Skin of body (tissue), 3 donors: ENCODE measurements at places on chromosomes 4 and X. TPM values are rescaled to one million over a fixed set of nuclear protein-coding genes. Genes with fewer than 3 reads are reported as not detected.
A peak's percentile ranks its signal among the peaks of the same experiment; 100 is the strongest.

Gene CFAP299
- total RNA-seq: not detected

Gene HNRNPD
- 121 TPM for total RNA-seq

Gene SPANXA2
- not detected for total RNA-seq

Gene WDFY3
- 109 TPM for total RNA-seq

Gene IL3RA
- total RNA-seq: 5.7 TPM

Gene MAGEC3
- not detected for total RNA-seq

Gene CT45A10
- total RNA-seq: not detected

Gene UGT2A1
- total RNA-seq: 2.6 TPM

Gene TSPAN7
- 9.8 TPM for total RNA-seq

Gene RPS6KA6
- total RNA-seq: 6.5 TPM

Gene CDKL2
- total RNA-seq: 0.49 TPM

Gene MPP1
- 34.6 TPM for total RNA-seq

Gene MEPE
- not detected for total RNA-seq

Gene ZBTB33
- total RNA-seq: 19.3 TPM

Gene AR
- 7.5 TPM for total RNA-seq

- no peak for DNase-seq
Observed at GRCh38 chr4:950136-951020, 18.1 kb downstream of the TMEM175 start.

DNA sequence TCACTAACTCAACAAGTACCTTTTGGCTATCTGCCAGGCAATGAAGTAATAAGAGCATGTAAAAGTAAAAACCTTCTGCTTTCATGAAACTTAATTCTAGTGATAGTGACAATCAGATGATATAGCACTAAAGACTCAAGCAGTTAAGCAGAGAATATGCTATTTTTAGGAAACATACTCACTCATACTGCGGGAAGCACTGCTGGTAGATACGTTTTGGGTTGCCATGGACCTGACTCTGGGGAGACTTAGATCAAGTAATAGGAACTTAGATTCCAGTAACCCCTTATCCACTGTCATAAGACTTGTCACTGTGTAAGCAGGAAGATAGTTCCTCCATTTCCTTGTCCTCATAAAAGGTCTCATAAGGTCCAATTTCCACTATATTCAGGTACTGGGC lies 386.3 kb downstream of the DMD start:
- DNase-seq: no peak

GRCh38 chr4:149735796-149736195 lies 79.8 kb downstream of the IQCM start:
- DNase-seq: no peak

GRCh38 chrX:152202886-152203285 lies 64.5 kb upstream of the MAGEA10 start:
- no peak for DNase-seq

- DNase-seq: no peak
Observed at GRCh38 chr4:5079581-5079980, 28.3 kb downstream of the STK32B start.

- no peak for DNase-seq
Observed at GRCh38 chr4:145760176-145760575, 80.2 kb downstream of the C4orf51 start.

DNA sequence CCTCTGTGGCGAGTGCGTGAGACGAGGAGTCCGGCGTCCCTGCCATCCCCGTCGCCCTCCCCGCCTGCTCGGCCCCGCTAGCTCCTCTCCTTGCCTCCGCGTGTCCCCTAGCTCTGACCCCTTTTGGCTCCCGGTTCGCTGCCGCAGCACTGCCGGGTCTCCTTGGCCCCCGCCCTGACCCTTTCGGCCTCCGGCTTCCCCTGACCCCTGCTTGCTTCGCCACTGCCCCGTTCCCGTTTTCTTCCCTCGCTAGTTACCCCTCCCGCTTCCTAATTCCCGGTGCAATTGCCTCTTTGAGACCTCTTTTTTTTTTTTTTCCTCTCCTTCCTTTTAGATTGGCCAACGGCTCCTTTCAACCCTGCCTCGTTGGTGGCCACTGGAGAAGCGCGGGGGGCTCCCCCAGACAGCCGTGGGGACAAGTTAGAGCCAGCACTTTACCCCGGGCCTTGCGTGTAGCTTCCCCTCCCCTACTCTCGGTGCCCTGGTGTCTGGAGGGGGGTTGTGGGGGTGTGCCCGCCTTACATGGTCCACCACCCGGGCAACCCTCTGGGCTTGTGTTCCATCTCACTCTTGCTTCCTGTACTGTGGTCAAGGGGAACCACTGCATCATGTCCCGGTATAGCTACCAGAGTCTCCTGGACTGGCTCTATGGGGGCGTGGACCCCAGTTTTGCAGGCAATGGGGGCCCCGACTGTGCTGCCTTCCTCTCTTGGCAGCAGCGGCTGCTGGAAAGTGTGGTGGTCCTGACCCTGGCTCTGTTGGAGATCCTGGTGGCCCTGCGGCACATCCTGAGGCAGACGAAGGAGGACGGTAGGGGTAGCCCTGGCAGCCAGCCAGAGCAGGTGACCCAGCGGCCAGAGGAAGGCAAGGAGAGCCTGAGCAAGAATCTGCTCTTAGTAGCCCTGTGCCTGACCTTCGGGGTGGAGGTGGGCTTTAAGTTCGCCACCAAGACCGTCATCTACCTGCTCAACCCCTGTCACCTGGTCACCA lies 548 bp downstream of the TMEM164 start:
- no peak for DNase-seq

DNA sequence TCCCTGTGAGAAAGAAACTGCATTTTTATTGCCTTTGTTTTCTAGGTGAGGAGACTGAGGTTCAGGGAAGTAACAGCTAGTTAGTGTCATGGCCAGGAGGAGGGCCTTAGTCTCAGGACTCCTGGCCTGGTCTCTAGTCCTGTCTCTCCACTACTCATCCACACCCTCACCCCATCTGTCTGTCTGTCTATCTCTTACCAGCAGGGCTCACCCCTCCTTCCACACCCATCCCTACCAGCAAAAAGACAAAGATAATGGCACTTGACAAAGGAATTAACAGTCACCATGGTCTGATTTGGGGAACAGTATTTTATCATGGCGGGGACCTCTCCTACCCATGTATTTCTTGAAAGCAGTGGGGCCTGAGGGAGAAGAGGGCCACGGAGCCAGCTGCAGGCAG lies 125.8 kb downstream of the REPS2 start:
- no peak for DNase-seq

- no peak for DNase-seq
Observed at GRCh38 chr4:164906368-164906767, 29.4 kb downstream of the APELA start.

DNA sequence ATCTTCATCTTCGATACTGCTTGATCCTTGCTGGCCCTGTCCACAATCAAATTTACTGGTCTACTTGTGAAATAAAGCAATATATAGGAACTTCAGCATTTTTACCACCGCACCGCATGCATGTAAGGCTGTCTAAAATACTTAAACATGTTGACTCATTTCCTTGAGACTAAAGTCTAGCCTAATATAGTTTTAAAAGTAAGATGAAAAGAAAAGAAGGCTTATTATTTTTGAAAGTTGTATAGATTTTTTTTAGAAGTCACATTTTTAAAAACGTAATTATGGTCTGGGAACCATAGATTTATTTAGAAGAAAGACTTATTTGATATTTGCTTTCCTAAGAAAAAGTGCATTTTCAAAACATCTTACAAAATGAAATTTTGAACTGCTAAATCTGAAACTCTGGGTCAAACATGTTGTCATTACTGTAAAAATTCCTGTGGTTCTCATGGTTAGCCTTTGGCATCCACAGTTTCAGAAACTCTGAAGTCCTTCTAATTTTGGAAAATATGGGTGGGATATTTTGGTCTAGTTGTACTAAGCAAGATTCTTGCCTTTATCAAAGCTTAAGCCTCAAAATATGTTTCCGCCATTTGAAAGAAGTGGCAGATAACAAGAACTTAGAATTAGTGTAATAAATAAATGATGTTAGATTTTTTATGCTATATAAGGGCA lies 423.5 kb upstream of the CTSO start:
- DNase-seq: no peak

- DNase-seq: no peak
Observed at GRCh38 chr4:7858498-7858897, 81.2 kb downstream of the AFAP1 start.

DNA sequence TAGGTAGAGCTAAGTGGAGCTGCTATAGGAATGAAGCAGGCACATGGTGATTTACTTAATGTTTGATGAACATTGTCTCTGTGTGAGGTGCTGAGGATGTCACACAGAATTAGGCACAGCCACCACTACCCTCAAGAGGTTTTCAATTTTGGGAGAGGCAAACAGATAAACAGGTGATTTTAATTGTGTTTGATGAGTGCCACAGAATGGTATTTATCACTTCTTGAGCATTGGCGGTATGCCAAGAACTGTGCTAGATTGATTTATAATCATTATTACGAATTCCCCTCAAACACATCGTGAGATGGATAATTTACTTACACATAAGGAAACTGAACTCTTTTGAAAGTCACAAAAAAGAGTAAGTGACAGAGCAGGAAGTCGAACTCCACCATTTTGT lies 74.8 kb downstream of the FREM3 start:
- no peak for DNase-seq

DNA sequence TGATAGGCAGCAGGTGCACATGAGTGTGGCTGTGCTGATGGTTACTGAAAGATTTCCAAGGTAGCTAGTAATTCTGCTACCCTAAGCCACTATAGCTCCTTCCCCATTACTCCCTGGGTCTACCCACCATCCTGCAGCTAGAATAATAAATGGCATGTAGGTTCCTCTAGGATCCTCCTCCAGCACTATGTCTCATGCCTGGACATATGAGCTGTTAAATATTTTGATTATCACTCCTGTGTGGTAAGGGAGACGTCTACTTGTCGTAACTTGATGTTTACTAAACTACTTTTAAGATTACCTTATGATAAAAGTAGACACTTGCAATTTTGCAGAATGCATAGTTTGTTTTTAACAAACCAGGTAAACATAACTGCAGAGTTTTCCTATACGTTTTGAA lies 35.5 kb downstream of the TET2 start:
- no peak for DNase-seq

GRCh38 chr4:28621591-28621990 lies 1761.0 kb downstream of the STIM2 start:
- DNase-seq: no peak

GRCh38 chr4:10107111-10108091 lies 9.2 kb downstream of the WDR1 start:
- DNase-seq: no peak

GRCh38 chr4:177759729-177760128 lies 317.5 kb upstream of the AGA start:
- DNase-seq: no peak

GRCh38 chr4:158410272-158410671 lies 111.4 kb upstream of the RXFP1 start:
- DNase-seq: no peak

GRCh38 chr4:64940698-64941097 lies 531.4 kb upstream of the TECRL start:
- DNase-seq: no peak

DNA sequence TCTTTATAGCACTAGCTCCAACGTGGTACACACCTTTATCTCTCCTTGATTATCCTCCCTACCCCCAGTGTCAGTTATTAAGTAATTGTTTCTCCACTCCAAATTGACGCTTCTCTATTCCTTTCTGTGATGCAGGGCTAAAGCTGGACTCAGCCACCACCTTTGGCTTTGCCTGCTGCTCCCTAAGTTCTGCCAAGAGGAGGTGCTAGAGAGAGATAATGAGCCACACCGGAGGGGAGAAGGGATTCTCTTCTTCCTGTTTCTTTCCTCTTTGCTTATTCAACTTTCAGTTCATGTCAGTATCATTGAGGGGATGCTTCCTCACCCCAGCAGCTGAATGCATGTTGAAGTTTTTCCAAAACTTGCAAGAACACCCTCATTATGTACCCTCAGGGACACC lies 176.5 kb downstream of the GBA3 start:
- DNase-seq: no peak

DNA sequence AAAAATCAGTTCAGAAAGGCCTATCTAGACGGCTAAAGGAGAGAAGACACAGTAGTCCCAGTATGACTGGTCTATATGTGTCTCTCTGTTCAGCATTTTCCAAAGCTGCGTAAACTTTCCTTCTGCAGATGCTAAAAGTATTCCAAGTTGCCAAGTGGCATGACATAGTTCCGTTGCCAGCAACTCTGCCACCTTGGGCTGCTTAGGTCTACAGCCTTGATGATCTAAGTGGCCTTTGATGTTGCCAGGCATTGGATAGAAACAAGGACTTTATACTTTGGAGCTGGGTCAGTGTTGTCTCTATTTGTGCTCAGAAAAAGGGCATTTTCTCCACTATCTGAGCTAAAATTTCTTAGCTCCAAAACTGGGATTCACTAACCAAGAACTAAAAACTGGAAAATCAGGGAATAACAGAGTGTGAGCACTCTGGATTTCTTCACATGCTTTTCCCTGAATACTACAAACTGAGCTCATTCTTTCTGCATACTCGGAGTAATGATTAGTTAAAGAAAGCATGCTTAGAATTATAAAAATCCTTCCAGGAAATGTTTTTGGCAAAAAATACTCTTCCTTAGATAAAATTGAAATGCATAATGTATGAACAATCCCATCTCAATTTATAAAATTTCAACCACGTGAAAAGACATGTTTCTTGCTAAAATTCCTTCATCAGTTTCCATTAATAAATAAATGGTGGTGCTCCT lies 191.4 kb downstream of the ADAMTS3 start:
- no peak for DNase-seq

- no peak for DNase-seq
Observed at GRCh38 chrX:50721764-50722521, 92.1 kb downstream of the SHROOM4 start.

DNA sequence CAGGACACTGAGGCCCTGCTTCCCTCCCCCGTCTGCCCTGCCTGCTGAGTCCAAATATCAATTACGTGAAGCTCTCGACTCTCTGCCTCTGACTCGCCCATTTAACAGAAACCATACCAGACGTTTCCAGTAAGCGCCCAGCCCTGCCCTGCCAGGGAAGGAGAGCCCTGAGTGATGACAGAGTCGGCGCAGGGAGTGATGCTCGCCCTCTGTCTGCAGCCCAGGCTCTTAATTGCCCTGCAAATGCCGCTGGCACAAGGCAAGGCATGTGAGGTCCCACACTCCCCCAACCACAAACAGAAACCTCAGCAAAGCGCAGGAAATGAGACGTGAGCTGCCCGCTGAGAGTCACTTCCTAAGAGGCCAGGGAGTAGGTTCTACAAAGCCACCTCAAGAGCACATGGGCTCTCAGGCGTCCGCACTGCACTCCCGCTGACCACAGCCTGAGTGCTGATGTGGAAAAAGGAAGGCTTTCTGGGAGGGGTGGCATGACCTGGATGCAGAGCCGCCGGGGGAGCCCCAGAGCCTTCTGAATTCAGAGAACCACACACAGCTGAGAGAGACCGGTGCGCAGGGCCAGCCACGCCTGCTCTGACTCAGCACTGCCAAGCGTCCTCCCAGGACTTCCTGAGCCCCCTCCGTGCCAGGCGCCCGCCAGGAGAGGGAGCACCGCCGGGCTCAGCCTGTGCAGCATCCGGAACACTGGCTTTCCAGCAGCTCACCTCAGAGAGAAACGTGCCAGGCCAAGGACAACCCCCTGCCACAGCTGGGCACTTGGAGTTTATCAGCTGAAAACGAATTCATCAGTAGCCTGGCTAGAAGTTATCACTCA lies 5.3 kb downstream of the ZFYVE28 start:
- DNase-seq: peak; percentile 49
